DMS79 treated with DMSO at 0.1 percent for 48 hours (cell line): ENCODE measurements at places on chromosomes 11 and 22.

DNA sequence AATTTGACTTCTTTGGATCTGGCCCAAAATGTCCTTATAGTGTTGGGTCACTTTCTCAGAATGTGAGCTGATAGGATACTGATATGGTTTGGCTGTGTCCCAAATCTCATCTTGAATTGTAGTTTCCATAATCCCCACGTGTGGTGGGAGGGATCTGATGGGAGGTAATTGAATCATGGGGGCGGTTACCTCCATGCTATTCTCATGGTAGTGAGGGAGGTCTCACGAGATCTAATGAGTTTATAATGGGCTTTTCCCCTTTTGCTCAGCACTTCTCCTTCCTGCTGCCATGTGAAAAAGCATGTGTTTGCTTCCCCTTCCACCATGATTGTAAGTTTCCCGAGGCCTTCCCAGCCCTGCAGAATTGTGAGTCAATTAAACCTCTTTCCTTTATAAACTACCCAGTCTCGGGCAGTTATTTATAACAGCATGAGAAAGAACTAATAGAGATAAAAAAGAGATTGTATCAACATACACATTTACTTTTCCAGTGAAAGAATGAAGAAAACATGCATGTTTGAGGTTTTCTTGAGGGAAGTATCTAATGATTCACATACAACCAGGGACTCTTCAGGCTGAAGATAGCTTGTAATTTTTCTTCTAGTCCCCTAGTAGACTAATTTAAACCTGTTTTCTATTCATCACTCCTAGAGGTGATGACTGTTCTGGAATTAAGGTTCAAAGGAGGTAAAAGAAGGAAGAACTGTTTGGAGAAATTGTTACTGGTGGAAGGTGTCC is 17.3 kb upstream of the CSTF3 start:
- no peak for DNase-seq

GRCh38 chr22:25219948-25220442 is 556 bp downstream of the CRYBB2 start:
- DNase-seq = peak; percentile 5

GRCh38 chr11:17207317-17208256 is at the start of gene PIK3C2A:
Gene PIK3C2A, minus strand, starts transcription at chr11:17207986. Its CDS starts 38,245 bp downstream, at chr11:17169741.
- DNase-seq = peak; percentile 92

DNA sequence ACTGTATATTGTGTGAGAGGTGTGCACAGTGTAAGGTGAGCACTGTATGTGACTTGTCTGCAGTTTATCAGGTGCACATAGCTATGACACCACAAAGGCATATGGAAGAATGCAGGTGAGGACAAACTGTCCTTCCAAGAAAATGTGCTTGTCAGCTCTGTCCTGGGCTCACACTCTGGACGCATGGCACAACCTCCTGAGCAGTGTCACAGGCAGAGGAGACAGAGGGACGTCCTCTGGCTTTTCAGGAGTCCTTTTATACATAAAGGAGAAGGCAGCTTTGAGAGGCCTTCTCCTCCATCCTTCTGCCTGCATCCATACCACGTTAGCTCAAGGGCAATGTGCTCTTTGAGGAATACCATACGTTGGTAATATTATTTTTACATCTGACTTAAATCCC is 7.5 kb upstream of the MYOD1 start:
- DNase-seq = no peak

GRCh38 chr11:36395978-36396736 is 100.1 kb downstream of the PRR5L start:
- DNase-seq = peak; percentile 45

GRCh38 chr11:36258730-36259360 is 30.4 kb downstream of the COMMD9 start:
- peak; percentile 24 for DNase-seq

DNA sequence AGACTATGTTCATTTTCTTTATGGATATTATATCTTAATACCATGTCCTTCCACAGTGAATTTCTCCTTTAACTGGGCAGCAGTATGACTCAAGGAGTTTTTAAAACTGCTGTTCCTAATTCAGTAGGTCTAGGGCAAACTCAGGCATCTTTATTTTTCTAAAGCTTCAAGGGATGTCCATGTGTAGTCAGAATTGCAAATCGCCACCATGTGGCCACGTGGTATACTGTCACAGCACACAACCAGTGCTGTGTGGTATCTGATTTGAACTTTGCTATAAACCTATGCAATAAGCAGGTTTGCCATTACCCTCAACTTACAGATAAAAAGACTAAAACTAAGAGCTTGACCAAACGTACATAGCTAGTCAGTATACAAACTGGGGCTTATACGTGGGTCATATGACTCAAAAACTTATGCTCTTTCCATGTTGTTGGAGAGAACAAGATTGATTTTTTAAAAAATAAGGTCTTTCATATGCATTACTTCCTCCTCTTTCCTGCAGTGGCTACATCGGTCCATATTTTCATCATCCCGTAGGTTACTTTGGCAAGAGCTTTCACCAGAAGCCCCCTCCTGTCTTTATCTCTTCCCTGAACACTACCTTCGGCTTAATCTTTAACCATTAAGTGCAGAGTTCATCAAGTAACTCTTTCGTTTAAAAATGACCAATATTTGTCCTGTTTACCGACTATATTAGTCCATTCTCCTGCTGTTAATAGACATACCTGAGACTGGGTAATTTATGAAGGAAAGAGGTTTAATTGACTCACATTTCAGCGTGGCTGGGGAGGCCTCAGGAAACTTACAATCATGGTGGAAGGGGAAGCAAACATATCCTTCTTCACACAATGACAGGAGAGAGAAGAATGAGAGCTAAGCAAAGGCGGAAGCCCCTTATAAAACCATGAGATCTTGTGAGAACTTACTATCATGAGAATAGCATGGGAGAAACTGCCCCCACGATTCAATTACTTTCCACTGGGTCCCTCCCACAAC is 8.0 kb upstream of the HTATIP2 start:
- peak; percentile 29 for DNase-seq

DNA sequence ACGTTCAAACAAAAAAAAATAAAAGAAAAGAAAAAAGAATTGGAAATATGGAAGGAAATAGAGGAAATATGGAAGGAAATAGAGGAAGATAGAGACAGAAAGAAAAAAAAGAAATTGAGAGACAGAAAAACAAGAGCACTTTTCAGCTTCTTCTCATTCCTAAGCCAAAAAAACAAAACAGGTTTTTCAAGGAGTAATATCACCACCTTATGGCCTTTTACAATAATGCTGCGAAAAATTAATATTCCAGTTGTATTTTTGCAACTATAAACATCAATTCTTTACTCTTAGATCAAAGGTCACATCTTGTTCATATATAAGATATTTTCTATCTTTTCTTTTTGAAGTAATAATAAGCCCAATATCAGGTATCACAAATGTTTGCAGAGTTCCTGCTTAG is 328.3 kb downstream of the FAT3 start:
- DNase-seq = peak; percentile 37

DNA sequence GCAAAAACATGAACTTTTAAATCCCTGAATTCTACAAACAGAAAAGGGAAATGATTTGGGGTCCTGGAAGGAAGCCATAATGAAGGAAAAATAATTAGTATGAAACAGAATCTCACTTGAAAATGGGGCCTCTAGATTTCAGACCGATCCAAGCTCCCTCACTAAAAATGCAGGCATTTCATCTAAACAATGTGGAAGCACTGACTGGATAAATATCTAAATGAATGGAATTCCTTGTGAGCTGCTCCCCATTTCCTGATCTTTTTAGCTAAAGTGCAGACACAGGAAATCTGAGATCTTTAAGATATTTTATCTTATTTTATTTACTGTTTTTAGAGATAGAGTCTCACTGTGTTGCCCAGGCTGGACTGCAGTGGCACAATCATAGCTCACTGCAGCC is 1255.8 kb downstream of the LRRC4C start:
- DNase-seq = peak; percentile 20

- DNase-seq = no peak
These were observed 518.7 kb downstream of the NTM start for GRCh38 chr11:131889146-131889577.

DNA sequence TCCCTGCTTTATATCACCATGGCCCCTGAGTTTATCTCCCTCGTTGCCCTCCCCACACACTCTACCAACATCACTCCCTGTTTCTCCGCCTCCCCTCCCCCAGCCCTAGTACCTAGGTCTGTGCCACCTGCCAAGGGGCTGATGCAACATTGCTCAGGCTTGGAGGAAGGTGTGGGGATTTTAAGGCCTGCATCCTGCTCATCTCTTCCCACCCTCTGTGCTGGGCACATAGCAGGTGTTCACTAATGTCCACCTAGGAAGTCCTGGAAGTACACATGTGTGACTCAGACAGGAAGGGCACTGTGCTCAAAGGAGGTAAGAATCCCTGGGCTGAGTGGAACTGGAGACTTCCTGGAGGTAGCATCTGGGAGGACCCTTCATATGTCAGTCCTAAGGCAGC is 37.0 kb downstream of the PDE2A start:
- DNase-seq = no peak

DNA sequence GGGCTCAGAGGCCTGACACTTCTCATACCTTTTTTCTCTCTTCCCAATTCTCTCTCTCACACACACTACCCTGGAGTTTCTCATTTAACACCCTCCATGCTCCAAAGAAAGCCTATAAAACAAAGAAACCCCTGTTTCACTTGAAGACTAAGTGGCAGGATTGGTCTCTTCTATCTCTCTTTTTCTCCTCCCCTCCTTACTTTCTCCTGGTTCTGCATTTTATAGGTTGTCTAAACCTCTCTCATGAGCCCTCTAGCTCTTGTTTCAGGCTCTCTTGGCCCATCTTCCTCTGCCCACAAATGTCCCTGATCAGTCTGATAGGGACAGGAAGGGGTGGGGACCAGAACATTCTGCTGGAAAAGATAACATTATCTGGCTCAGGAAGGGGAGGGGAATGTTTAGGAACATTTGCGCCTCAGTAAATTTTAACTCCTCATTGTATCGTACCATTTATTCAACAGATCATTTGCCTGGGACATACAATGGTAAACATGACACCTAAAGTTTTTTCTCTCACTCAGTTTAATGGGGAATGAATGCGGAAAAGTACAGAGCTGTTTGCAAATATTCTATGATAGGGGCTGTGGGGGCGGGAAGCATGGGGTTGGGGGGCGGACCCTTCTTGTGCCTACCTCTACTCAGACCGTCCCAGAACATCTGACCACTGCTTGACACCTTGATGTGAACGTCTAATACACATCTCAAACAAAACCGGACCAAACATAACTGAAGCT is 10.8 kb downstream of the CRYBA4 start:
- no peak for DNase-seq

DNA sequence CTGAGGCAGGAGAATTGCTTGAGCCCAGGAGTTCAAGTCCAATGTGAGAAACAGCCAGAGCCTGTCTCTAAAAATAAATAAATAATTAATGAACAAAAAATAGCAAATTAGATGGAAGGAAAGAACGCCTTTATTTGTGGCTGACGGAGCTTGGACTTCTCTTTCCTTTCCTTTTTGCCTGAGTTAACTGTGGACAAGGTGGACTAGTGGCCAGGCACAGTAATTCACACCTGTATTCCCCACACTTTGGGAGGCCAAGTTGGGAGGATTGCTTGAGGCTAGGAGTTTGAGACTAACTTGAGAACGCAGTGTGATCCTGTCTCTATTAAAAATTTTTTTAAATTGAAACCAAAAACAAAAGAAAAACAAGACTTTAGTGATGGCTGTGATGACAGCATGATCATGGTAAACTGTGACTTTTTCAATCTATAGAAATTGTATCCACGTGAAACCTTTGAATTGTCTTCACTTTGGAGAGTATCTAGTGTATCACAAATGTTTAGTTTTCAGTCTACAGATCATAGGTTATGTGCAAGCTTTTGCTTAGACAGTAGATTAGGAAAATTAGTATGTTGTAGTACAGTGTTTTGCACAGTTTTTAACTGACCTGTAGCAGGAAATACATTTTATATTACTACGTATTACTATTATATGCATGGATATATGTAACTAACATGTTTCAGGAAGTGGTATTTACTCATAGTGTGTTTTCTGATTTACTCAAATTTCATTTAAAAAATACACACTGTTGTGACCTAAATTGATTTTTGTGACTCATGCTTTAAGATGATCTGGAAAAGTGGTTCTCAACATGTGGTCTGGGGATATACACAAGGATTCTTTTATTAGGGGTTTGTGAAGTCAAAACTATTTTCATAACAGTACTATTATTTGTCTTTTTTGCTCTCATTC is 42.1 kb downstream of the KDM2A start:
- DNase-seq = no peak

DNA sequence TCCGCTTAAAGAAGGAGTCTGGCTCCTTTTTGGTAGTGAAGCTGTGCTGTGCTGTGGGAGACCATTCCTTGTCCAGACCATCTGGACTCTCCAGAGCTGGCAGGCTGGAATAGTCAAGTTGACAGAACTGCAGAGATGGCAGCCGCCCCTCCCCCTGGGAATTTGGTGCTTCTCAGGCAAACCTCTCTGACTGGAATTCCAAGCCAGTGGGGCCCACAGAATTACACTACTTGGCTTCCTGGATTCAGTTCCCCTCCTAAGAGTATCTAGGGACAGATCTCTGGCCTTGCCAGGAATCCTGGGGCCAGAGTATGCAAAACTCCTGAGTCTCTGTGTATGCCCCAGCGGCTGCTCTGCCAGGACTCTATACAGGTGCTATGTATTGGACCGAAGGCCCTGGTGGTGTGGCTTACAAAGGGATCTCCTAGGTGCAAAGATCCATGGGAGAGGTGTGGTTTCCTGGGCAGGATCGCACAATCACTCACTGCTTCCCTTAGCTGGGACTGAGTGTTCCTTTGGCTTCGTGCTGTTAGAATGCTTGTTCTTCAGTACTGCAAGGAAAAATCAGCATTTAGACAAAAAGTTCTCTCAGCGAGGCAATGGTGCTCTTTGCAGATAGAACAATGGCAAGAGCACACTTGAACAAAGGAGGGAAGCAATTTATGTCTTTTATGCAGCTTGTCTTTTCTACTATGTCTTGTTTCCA is 86.8 kb downstream of the PRMT3 start:
- no peak for DNase-seq

- DNase-seq = no peak
These were observed 59.3 kb upstream of the NUP160 start for GRCh38 chr11:47907499-47907898.

DNA sequence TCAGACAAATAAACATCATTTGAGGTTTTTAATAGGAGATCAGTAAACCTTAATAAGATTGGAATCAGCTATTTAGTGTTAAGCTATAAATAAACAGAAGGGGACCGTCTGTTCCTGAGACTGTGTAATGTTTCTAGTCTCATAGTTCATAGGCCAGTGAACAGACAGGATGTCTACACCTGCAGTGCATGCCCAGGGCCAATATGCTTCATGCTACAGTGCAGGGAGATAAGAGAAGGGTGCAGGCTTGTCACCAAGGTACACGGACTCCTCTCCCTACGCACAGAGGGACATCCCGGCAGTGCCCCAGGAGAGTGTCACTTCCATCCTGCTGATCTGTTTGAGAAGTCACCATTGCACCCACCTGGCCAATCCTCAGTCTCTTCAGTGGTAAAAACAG is 148.6 kb downstream of the OPCML start:
- DNase-seq = no peak

GRCh38 chr11:82682003-82682751 is 51.5 kb downstream of the FAM181B start:
- peak; percentile 3 for DNase-seq
